SJSA1 (cell line): ENCODE measurements at places on chromosomes 2 and 18.

GRCh38 chr18:57727952-57728807, 74.9 kb downstream of the ATP8B1 start:
- DNase-seq: no peak

- DNase-seq: no peak
These were observed 297.3 kb upstream of the MMADHC start for GRCh38 chr2:149884871-149885270.

DNA sequence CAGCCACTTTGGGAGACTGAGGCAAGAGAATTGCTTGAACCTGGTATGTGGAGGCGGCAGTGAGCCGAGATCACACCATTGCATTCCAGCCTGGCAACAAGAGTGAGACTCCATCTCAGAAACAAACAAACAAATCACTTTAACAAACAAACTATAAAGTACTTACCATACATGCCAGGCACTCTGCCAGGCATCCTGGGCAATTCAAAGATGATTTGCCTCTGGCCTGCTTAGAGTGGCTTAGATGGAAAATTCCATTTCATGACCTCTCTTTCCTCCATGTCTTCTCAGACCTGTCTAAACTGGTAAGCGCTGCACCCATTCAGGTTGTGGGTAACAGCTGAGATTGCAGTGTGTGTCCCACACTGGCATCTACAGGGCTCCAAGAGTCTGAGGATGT, 273.2 kb downstream of the BCL2 start:
- no peak for DNase-seq

GRCh38 chr2:171404261-171404660, 29.5 kb downstream of the METTL8 start:
- DNase-seq: peak; percentile 51

DNA sequence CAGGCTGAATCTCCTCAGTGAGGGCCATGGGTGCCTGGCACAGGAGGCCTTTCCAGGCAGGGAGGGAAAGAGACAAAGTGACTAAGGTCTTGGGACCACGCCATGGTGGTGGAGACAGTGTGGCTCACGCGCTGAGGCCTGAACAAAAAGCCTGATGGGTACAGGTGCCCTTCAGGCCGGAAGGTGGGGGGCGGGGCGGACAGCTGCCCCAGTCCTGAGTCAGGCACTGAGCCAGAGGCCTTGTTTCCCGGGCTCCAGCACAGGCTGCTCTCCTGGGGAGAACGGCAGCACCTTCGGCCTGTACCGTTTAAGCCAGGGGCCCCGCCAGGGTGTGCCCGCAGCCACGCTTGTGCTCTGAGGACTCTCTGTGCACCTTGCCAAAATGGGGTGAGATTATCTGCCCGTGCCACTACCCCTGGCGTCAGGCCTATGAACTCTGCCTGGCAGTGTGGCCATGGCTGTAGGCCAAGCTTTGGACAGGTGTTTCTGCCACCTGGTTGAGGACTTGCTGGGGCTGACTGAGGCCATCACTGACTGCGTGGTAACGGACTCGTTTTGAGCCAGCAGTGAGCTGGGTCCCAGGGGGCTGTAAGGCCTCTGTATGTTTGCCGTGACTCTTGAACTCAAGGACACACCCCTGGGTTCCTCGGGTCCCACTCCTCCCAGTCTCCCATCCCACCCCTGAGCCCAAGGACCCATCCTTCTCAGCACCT, 31.7 kb upstream of the DNMT3A start:
- DNase-seq: peak; percentile 29

GRCh38 chr2:117859924-117860647, 45.6 kb downstream of the DDX18 start:
- DNase-seq: no peak

DNA sequence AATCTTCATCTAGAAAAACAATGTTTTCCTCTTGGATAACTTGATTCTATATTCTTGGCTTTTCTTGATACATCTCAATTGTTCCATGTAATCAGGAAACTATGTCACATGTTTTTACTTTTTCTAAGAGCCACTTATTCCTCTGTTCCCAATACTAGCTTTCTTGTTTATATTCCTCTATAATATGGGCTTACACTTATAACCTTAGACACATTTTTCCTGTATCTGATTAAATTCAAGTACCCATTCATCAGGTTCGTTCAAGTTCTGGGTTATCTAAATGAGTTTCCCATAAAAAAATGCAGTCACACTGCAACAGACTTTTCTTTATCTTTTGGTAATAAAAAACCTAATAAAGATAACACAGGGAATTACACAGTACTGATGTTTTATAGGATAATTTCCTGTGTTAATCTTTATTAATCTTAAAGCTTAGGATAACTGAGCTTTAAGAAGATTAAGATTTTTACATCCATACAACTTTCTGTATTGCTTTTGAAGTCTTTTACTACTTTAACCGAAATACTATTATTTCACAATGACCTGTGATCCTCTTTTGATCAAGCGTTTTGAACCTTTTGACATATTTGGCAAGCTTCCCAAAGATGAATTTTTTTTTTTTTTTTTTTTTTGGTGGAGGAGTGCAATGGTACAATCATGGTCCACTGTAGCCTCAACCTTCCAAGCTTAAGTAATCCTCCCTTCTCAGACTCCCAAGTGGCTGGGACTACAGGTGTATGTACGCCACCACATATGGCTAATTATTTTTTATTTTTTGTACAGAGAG, 44.3 kb upstream of the C2orf66 start:
- no peak for DNase-seq

GRCh38 chr2:237403024-237403882, 10.7 kb downstream of the COL6A3 start:
- DNase-seq: no peak

DNA sequence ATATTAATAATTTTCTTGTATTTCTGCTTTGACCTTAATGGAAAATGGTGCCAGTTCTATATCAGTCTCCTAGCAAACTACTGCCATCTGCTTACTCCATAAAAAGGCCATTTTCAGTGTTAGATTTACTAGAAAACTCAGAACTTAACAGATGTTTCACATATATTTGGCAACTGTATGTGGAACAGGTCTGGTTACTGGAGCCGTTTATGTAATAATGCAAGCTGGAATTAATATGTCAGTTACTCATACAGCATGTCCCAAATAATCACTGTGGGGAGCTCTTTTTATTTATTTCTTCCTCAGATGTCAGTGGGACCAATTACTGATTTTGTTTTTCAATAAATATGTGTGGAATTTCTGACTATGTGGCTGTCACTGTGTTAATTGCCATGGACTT, 1247.6 kb downstream of the CNTNAP5 start:
- no peak for DNase-seq
